ENCODE measurements at places on chromosomes 2 and 18.

- DNase-seq, result no peak
Observed at GRCh38 chr2:113791697-113792590, 35.5 kb upstream of the SLC35F5 start.

- peak; percentile 63 for DNase-seq
Observed at GRCh38 chr2:72770879-72771461, 54.9 kb downstream of the EXOC6B start.

GRCh38 chr2:190420801-190421200, 12.6 kb downstream of the MFSD6 start:
- no peak for DNase-seq

GRCh38 chr2:189641002-189641401, 20.3 kb upstream of the ASNSD1 start:
- DNase-seq, result peak; percentile 41

GRCh38 chr2:213959589-213959988, 451.3 kb upstream of the VWC2L start:
- no peak for DNase-seq

DNA sequence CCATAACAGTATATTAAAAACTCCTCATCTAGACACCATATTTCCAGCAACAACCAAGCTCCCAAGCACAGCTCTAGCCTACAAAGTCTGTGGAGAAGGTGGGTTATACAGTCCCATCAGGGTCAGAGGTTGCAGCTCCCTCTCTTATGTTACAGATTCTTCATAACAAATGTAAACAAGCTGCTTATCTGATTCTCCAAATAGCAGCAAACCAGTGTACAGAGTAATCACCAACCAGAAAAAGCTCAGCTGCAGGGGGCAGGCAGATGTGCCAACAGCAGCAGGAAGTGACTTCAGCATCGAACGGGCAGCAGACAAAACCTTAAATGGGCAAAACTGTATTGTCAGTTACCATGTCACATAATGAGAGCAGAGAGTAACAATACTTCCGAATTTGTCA, 52.9 kb upstream of the NABP1 start:
- DNase-seq, result no peak

DNA sequence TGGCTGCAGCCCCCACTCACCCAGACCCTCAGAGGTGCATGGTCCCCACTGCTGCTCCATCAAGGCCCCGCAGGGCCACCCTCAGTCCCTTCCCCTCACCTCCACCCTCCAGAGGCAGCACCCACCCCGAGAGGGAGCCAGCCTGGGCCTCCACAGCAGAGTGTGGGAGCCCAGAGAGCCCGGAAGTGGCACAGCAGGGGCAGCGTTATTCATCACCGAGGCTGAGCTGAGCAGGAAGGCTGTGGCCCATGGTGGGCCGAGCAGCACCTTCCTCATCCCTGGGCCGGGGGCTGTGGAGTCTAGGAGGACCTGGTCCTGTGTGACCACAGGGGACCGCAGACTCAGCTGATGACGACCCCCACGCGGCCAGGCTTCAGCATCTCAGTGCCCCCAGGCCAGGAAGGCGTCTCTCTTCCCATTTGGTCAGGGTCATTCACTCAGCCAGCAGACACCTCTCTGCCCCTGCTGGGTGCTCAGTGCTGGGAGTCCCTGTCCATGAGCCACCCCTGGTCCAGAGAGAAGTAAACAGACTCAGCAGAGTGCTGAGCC, 258.1 kb downstream of the ATAD2B start:
- no peak for DNase-seq

DNA sequence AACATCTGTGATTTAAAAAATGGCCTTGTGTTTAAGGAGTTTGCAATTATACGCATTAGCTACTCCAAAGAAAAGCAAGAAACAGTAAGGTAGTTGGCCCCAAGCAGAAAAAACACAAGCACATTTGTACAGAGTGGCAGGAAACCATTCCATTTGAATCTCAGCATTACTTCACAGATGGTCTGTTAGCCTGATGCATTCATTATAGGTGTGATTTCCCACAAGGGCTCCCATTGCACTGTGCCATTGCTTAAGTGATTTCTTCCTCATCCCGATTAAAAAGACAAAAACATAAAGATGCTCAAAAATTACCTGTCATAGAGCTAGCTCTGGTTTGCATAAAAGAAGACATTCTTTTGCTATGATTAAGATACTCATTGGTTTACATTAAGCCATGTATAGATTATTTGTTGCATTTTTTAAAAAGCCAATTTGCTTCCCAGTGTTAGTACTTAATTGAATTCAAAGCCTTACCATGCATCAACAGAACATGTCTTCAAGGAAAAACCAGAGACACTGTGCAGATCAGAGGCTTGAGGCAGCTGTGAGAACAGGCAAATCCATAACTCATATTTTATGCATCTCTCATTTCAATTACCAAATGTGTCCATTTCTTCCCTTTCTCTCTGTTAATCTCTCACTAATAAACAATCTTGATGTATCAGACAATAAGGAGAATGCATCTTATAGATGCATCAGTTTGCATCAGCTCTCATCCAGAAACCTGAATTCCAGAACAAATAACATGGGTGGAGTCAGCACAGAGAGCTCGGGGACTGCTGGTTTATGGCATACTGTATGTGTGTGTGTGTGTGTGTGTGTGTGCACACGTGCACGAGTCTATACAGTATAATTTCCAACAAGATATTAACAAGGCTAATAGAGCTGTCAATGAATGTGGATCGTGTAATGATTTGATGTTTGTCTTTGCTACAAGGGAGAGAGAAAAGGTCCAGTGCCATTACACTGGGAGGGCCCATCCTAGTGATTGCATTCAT, 558.6 kb upstream of the HS6ST1 start:
- DNase-seq, result no peak

DNA sequence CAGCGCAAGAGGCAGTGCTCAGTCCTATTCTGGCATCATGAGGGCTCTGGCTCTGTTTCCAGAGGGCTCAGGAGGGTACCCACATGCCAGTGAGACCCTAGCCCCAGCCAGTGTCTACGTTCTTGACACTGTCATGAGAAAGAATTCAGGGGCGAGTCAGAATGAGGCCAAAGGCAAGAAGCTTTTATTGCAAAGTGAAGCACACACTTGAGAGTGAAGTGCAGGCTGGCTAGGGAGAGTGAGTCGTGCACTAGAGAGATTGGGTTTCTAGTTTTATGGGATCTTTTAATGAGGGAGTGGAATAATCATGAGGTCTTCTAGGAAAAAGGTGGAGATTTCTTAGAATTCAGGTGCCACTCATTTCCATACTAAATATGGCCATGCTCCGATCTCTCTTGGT, 164.1 kb downstream of the DCDC2C start:
- no peak for DNase-seq

DNA sequence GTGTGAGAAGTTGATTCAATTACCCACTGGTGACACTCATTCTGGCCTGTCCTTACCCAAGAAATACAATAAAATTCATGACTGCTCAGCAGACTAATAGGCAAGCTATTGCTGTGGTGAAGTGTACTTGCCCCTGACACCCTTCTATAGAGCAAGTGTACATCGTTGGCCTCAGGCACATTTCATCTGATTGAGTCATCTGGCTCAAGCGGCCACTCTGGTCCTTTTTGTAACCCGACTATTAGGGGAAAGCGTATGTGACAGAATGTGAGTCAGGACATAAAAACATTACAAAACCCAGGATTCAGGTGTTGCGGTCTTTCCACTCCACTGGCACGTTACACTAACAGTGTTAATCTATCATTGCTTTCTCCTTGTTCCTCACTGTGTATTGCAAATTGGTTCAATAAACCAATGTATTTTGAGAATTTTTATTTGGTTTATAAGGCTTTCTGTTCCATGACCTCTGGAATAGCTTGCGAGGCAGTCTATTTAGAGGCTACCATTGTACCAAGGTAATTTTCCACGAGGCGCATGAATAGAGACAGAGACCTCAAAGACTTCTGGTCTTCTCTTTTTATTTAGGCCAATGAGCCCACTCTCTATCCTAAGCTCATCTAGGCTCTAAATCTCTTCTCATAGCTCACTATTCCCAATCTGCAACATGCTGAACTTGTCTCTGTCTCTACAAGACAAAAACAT, 10.2 kb upstream of the TTC32 start:
- no peak for DNase-seq

- DNase-seq, result no peak
Observed at GRCh38 chr2:69955029-69955428, 6.4 kb downstream of the ASPRV1 start.

- DNase-seq, result no peak
Observed at GRCh38 chr18:23062011-23062410, 73.3 kb upstream of the CABLES1 start.

DNA sequence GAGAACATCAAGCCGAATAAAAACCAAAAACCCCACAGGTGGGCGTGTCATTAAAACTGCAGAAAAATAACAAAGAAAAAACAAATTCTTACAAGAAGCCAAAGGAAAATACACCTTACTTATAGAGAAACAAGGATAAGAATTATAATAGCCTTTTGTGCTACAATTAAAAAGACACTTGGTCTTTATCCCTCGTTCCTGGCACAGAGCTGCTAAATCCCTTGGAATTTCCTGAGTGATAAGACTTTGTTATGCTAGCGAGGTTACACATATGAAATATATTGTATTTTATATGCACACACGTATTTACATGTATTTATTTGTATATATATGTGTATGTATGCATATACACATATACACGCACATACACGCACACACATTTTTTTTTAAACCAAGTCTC, 325.3 kb upstream of the TFPI start:
- no peak for DNase-seq

GRCh38 chr18:23877371-23877770, 137.2 kb upstream of the TTC39C start:
- no peak for DNase-seq

DNA sequence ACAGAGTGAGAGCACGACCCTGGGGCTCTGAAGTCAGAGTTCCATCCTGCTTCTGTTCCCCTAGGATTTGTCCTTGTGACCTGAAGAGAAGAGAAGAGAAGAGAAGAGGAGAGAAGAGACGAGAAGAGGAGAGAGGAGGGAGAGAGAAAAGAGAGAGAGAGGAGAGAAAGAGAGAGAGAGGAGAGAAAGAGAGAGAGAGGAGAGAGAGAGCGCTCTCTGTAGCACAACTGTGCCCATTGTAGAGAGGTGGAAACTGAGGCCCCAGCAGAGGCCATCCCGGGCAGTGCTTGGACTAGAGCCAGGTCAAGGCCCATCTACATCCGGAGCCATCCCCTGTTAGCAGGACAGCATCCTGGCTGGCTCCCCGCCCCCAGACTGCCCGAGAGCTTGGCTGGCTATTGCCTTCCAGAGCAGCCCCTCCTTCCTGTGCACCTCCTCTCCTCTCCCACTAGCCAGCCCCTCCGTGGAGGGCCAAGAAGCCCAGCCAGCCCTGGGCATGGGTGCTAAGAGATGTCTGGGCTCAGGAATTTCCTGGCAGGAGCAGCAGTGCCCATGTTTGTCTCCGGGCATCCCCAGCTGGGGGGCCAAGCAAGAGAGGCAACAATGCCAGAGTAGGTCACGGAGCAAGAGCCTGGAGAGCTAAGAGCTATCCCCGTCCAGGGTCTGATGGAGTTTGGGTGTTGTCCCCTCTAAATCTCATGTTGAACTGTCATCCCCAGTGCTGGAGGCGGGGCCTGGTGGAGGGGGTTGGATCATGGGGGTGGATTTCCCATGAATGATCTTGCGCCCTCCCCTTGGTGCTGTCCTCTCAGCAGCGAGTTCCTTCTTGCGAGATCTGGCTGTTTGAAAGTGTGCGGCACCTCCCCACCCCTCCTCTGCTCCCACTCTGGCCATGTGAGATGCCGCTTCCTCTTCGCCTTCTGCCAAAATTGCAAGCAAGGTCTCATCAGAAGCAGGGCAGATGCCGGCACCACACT, 18.2 kb upstream of the GPR55 start:
- no peak for DNase-seq

DNA sequence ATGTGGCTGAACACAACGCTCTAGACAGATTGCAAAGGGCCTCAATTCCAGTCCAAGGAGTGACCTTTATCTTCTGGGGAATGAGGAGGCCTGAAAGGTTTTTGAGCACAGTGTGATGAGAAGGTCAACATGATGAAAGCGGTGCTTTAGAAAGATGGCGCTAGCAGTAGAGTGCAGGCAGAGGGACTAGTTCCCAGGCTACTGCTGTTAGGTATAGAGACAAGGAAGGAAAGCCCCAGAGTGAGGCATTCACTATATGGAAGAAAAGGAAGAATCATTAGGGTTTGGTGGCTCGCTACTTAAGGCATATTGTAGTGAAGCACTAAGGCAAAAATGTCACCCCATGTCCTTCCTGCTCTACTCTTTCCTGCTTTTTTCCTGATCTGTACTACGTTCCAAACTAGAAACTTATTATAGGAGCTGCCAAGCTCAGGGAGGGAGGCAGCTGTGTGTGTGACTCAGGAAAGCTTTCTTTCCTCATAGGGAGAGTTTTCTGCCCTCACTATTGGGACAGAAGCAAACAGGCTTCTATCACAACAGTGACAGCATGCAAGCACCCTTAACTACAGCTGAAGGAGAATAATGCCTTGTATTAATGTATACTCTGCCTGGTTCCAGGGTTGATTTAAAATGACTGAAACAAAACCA, 160.8 kb upstream of the CAVIN2 start:
- no peak for DNase-seq

DNA sequence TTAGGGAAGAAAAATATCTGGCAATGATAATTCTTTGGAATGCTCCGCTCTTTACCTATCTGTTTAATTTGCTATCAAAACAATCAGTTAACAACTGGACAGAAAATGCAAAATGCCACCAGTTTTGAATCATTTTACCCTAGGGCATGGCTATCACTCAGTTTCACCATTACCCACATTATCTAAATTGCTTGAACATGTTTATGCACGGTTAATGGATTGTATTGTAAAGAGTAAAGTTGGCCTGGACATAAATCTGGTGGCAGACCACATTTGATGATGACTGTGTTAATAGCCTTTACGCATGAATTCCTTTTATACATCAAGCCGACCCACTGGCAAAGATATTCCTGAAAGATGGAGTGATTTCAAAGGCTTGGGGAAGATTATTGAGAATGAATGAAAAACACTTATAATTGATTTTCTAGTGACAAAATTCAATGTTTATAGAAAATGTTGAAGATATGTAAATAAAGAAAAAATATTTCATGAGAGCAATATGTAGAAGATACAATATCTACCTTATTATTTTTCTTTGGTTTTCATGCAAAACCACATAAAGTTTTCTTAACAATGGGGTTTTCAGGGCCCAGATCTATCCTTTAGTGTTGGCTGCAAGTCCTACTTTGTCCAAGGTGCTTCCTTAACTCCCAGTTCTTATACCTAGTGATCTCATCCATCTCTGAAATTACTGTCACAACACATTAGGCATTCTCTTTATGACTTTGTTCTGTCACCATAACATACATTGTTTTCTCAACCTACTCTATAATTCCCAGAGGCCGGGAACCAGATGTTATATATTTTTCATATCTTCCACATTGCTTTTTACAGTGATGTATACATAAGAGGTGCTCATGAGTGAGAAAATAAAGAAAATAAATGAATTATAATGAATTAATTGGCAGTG, 265.1 kb downstream of the RIT2 start:
- DNase-seq, result no peak

- no peak for DNase-seq
Observed at GRCh38 chr2:31384351-31384750, 30.2 kb downstream of the XDH start.

- no peak for DNase-seq
Observed at GRCh38 chr2:143942486-143942885, 577.4 kb downstream of the ZEB2 start.

GRCh38 chr2:30179536-30179935, 32.7 kb downstream of the YPEL5 start:
- no peak for DNase-seq

Data from iPS-NIHi11 (cell line).